ENCODE measurements at places on chromosomes 3 and 15.

DNA sequence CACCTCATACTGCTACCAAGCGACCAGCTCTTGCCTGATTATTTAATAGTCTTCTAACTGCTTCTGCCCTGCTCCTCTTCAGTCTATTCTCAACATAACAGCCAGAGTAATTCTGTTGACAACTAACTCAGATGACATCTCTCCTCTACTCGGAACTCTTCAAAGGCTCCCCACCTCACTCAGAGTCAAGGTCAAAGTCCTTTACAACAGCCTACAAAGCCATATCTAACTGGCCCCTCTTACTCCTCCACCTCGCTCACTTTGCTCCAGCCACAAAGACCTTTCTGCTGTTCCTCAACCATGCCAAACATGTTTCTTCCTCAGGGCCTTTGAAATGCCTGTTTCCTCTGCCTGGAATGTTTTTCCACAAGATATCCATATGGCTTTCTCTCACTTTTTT lies 43.6 kb downstream of the PIK3R4 start:
- DNase-seq = no peak

GRCh38 chr3:13074006-13074375 lies 762 bp upstream of the IQSEC1 start:
- DNase-seq = no peak

GRCh38 chr3:184659797-184660301 lies 52.0 kb downstream of the MAGEF1 start:
- no peak for DNase-seq

GRCh38 chr15:92044203-92044909 lies 190.8 kb downstream of the SLCO3A1 start:
- DNase-seq = no peak

GRCh38 chr15:58221591-58222241 lies 83.5 kb downstream of the AQP9 start:
- no peak for DNase-seq

DNA sequence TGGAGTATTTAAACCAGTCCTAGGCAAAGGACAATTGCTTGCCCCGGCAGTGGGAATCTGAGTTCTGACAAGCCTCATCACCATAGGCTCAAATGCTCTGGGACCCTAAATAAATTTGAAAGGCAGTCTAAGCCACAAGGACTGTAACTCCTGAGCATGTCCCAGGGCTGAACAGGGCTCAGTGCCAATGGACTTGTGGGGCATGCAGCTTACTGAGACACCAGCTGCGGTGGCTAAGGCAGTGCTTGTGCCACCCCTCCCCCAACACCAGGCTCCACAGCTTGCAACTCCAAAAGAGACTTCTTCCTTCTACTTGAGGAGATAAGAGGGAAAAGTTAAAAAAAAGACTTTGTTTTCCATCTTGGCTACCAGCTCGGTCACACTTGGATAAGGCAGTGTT lies 289.7 kb upstream of the DCBLD2 start:
- DNase-seq = no peak

DNA sequence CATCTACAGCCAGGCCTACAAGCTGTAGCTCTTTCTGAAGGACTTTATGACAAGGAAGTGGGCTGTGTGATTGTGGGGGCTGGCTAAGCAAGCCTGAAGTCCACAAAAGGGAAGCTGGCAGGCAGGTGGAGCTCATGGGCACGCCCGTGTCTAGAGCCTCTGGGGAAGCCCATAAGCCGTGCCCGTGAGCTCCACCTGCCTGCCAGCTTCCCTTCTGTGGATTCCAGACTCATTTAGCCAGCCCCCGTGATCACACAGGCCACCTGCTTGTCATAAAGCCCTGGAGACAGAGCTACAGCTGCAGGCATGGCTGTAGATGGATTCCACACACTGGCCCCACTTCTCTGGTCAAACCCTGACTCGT lies 15.2 kb downstream of the EFCC1 start:
- DNase-seq = peak; percentile 96

GRCh38 chr15:46677491-46677890 lies 1039.8 kb upstream of the SEMA6D start:
- DNase-seq = no peak
